GF-D8 (cell line): ENCODE measurements at places on chromosomes 2 and 18.
A peak's percentile ranks its signal among the peaks of the same experiment; 100 is the strongest.

GRCh38 chr2:233165895-233166661 lies 85.4 kb upstream of the ATG16L1 start:
- DNase-seq, result peak; percentile 91

- DNase-seq, result no peak
Observed at GRCh38 chr18:42030586-42031182, 75.7 kb downstream of the PIK3C3 start.

DNA sequence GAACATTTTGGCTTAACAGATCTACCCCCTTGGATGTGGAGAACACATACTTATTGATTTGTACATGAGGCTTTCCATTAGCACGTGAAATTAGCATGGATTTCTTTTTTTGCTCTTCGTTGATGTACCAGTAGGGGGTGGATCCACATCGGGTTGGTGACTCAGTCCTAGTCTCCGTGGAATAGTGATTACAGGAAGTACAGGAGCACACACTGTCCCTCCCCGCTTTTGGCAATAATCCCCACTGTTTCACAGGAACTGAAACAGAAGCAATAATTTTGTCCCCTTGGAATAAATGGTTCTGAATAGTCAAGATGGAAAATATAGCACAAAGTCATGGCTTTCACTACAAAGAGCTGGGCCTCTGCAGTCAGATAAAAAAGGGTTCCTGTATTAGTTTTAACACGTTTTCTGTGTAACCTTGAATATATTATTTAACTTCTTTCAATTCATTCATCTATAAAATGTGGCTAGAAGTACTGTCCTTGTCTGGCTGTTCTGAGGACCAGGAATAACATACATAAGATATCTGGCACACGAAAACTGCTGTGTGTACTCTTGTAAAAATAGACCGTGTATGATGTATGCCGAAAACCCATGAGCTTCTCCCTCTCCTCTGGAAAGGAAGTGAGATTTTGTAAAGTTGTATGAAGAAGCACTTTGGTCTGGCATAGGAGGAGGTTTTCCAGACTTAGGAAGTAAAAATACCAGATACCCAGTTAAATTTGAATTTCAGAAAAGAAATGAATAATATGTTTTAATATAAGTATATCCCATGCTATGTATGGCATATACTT lies 229.2 kb downstream of the GALR1 start:
- DNase-seq, result peak; percentile 9

DNA sequence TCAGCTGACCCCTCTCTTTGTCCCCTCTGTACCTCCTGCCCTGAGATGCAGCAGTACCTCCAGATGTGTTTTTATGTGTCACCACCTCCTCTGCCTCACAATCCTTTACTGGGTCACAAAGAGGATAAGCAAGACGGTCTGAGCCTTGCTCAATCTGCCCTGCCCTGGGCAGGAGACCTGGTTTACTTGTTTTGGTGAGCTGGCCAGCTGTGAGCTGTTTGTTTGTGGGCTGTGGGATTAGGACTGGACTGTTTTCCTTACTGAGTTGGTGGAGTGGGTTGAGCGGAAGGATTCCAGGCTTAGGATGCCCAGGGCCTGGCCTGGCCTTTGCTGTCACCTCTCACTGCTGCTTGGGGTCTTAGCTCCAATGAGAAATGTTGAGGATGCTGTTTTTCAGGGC lies 299.5 kb downstream of the SRBD1 start:
- no peak for DNase-seq

DNA sequence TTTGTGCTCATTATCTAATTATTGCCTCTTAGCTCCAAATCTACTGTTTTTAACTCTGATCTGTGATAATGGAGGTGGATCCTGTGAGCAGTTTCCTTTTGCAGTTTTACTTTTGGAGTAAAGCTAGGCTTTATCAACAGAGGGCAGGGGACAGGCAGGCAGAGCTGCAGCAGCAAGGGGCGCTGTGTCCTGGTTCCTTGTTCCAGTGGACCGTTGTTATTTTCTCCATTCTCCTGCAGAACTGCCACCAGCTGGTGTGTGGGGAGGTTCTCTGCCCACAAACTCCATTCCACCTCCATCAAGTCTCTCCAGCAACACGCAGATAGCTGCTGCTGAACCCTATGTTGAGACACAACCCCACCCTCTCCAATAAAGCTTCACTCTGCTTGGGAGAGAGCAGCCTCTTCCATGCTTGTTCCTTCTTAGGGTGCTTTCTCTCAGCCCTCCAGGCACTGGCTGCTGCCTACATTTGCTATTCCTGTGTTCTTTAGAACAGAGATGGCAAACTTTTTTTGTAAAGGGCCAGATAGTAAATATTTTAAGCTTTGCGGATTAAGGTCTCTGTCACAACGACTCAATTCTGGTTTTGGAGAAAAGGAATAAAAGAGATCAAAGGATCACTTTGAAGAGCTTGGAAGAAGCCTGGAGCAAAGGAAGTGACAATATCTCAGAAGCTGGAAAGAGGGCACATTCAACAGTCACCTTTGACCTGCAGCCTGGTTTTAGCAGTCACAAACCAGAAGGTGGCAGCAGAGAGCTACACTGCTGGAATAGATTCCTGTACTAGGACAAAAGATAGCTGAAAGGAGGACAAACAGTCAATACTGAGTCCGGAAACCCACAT lies 208.8 kb downstream of the CCDC178 start:
- peak; percentile 11 for DNase-seq

GRCh38 chr2:120176526-120176925 lies 46.7 kb downstream of the TMEM185B start:
- no peak for DNase-seq

- DNase-seq, result no peak
Observed at GRCh38 chr2:1869987-1870386, 125.7 kb upstream of the PXDN start.

DNA sequence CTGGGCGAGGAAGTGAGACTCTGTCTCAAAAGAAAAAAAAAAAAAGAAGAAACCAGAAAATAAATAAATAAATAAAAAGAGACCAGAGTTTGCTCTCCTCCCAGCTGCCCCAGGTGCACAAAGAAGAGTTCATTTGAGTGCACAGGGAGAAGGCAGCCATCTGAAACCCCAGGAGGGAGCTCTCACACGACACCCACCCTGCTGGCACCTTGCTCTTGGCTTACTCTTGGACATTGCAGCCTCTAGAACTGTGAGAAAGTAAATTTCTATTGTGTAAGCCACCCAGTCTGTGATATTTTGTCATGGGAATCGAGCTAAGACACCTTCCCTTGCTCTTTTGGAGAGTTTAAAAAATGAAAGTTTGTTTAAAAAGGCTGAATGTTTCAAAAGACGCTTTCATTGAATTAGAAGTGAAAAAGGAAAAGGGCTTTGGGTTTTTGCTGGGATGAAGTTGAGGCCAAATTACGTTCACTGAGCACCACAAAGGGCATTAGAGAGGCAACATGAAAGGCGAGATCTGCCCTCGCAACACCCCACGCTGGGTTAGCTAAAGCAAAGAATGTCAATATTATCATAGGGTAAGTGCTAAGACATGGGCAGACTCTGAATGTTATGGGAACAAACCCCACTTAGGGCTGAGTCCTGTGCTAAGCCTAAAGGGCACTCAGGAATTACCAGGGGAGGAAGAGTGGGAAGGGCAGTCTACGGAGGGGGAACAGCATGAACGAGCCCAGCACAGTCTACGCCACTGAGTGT lies 128.9 kb upstream of the RIOK3 start:
- DNase-seq, result no peak

DNA sequence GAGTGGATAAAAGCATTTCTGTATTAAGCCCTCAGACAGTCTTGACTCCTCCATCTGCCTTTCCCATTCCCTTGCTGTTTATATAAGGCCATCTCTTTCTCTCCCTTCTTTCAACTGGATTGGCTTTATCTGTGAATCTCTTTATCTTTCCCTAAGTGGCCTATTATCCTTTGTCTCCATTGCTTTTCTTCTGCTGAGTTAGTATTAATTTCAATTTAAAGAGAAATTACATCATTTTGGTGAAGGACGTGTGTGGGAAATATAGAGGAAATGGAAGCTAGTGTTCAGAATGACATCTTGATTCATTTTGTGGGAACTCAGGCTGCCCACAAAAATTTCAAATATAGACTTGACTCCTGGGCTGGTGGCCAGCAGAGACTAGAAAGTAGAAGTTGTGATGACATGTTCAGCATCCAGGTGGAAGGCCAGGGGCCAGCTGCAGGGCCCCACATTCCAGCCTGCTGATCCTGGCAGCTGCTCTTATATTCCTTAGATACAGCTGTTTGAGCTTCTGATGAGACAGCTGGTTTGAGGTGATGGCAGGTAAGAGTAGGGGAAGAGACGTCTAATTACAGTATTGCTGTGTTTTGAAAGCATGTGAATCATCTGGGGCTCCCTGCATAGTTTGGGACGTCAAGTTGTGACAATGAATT lies 52.3 kb downstream of the DIS3L2 start:
- peak; percentile 70 for DNase-seq

- no peak for DNase-seq
Observed at GRCh38 chr2:233638836-233639235, 2.6 kb downstream of the UGT1A10 start.

GRCh38 chr2:5690286-5690685 lies 1.9 kb upstream of the SOX11 start:
- no peak for DNase-seq

- no peak for DNase-seq
Observed at GRCh38 chr2:161533218-161533617, 91.0 kb upstream of the SLC4A10 start.

DNA sequence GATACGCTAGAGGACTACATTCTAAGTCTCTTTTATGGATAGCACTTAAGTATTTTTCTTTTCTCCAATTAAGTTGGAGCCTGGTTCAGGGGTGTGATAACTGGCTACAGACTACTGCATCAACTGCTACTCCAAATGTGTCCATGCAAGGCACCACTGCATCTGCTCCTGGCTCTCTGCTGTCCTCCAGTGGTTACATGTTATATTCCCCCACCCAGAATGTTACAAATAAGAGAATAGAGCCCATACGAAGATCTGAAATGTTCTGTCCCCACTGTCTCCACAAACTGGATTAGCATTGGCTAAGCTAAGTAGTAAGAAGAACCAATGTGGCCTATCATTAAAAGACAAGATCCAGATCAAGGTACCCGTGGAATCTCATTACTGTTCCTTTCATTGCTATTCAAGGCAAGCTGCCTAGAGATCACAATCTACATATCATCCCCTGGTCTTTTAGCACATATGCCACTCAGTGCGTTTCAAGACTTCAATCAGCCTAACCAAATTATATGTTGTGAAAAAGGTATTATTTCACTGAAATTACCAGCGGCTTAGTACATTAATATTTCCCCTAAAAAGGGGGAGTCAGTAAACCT lies 308.3 kb upstream of the SLC8A1 start:
- no peak for DNase-seq

GRCh38 chr2:96073170-96073775 lies 38.6 kb upstream of the GPAT2 start:
- no peak for DNase-seq

DNA sequence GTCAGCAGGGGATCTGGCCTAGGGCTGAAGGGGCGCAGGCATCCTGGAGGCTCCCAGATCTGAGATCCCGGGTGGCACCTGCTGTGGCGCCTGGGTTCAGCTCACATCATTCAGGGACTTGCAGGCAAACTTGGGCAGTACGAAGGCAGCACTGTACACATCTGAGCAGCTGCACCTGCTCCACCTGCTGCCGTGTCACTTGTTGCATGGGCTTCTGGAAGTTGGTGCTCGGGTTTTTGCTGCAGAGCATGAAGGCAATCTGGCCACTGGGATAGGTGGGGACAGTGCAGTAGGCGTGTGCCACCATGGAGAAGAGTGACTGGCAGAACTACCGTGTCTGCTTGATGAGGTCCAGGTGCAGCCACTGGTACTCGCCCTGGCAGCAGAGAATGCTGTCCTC lies 48.6 kb downstream of the UGGT1 start:
- DNase-seq, result no peak

DNA sequence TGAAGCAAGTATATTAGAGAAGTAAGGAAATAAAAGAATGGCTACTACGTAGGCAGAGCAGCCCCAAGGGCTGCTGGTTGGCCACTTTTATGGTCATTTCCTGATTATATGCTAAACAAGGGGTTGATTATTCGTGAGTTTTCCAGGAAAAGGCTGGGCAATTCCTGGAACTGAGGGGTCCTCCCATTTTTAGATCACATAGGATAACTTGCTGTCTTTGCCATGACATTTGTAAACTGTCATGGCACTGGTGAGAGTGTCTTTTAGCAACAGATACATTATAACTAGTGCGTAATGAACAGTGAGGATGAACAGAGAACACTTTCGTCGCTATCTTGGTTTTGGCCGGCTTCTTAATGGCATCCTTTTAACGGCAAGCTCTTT lies 2.6 kb upstream of the UBE2F start:
- no peak for DNase-seq

DNA sequence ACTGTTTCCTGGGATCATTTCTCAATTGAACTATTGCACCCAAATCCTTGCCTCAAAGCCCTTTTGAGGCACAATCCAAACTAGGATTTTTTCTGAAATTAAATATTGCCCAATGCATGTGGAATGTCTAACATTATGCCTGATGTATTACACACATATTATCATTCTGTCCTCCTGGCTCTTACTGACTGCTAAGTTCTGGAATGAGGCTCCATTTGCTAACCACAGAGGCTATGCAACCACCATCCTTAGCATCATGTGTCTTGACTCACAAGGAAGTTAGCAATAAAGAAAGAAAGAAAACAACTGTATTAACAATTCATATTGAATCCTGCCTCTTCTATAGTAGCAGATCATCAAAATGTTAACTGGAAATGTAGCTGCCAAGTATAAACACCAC lies 1142.7 kb downstream of the CNTNAP5 start:
- DNase-seq, result no peak

DNA sequence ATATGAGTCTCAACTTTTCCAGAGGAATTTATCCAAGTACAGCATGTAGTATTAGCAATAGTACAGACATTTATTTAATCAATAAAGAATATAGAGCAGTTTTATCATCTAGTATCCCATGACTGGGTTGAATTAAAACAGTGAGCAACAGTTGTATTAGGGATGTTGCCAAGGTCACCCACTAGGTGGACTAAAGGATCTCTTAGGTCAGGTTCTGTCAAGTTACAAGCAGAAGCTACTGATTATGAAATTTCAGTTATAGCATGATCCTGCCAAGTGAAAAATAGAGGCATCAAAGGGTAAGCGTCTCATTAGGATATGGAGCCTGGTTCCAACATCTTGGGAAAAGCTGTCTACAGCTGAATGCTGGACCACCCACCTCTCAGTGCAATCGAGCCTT lies 52.1 kb upstream of the LAPTM4A start:
- DNase-seq, result no peak
